Activated T-cell treated with anti-CD3 and anti-CD28 coated beads, Interleukin-2, amount 50 U/mL, for 48 hours (primary cell): ENCODE measurements at places on chromosomes 2 and 18.

GRCh38 chr18:75248426-75249174 is 38.0 kb downstream of the TSHZ1 start:
- no peak for DNase-seq

DNA sequence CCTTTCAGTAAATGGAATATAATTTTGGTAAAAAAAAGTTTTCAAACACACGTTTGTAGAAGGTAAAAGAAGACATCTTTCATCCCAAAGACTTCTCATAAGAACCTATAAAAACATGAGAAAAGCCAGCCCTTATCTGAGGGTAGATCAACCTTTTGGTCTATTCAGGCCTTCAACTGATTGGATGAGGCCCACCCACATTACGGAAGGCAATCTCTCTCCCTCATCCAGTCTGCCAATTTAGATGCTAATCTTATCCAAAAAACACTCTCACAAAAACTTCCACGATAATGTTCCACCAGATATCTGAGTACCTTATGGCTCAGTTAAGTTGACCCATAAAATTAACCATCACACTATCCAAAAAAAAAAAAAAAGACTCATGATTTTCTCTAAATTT is 2.2 kb upstream of the CDH20 start:
- no peak for DNase-seq

GRCh38 chr18:58298251-58299134 is 254.5 kb downstream of the NEDD4L start:
- no peak for DNase-seq

DNA sequence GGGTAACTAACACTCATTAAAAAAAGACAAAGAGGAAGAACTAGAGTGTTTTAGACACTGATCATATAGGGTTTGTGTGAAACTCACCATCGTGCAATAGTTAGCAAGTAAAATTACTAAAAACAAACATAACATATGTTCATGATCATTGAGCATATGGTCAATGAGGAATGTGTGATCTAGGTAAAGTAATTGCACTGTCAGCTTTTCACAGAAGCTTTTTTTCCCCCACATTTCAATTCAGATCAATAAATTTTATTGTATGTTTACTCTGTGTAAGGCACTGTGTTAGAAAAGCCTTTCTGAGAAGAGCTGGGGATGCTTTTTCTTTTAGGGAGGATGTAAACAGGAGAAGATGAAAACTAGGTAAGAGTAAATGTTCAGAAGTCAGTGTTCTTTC is 348.2 kb downstream of the LRP1B start:
- no peak for DNase-seq

DNA sequence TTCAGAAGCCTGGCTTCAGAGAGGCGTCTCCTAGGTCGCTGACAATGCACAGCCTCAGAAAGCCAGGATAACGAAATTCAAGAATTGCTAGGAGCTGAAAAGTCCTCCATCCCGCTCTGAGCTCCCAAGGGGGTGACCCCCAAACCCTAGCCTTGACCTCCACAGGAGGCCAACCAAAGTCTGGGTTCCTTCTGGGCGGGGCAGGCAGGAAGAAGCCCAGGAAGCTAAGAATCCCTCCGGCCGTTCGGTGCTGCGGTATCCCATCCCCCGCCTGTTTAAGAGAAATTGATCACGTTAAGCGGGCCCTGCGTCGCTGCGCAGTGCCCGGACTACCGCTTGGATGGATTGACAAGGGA is 2.5 kb upstream of the OSR1 start:
- DNase-seq: no peak

GRCh38 chr2:219392754-219393153 is 5.0 kb upstream of the DNPEP start:
- DNase-seq: no peak

DNA sequence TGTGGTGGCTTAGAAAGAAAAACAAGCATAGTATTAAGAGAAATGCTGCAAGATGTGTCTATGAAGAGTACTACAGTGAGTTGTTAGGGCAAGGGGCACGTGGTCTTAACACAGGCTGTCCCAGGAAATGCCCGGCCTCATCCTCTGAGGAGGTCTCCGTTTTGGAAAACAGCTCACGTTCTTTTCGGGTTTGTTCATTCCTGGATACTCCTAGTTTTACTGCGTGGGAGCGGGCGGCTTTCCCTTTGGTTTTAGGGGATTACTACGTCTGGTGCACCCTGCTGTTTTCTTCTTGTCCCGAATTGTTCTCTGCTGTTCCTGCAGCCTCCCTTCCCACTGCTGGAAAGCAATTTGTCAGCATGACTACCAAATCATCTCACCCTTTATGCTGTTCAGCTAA is 55.5 kb upstream of the RAB6D start:
- no peak for DNase-seq

- no peak for DNase-seq
Observed at GRCh38 chr2:207938886-207939285, 86.4 kb downstream of the PLEKHM3 start.

- DNase-seq: no peak
Observed at GRCh38 chr2:71930049-71930681, 217.5 kb downstream of the CYP26B1 start.

- DNase-seq: no peak
Observed at GRCh38 chr2:31075431-31075830, 62.8 kb downstream of the GALNT14 start.

GRCh38 chr18:48529796-48530195 is 9.0 kb upstream of the CTIF start:
- no peak for DNase-seq

- no peak for DNase-seq
Observed at GRCh38 chr2:119012345-119013301, 70.6 kb downstream of the MARCO start.

DNA sequence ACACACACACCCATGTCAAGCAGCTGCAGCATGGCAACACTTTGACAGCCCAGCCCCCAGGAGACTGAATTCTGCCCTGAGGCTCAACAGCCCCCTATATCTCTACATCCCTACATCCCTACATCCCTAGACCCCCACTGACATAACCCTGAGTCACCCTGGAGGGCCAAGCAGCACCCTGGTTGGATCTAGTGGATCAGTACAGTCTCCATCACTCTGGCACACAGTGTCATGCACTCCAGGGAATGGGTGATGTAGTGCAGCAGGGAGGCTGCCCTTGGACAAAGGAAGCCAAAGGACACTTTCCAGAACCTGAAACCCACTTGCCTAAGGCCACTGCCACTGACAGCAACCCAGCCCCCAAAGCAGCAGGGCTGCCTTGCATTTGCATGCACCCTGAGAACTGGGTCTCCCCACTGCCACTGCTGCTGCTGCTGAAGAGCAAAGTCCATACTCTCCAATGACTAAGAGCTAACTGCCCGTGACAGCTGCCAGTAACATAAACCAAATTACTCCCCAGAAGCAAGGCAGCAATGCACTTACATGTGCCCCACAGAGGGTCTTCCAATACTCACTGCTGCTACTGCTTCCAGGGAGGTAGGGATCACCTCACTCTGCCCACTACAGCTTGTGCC is 681.6 kb upstream of the KLHL29 start:
- DNase-seq: no peak

- DNase-seq: no peak
Observed at GRCh38 chr2:81894451-81894990, 1590.0 kb upstream of the LRRTM1 start.

- DNase-seq: no peak
Observed at GRCh38 chr2:120555092-120555491, 180.6 kb upstream of the GLI2 start.

GRCh38 chr2:21376864-21377263 is 253.1 kb downstream of the TDRD15 start:
- DNase-seq: no peak
